ENCODE measurements at places on chromosomes 2 and 18.

DNA sequence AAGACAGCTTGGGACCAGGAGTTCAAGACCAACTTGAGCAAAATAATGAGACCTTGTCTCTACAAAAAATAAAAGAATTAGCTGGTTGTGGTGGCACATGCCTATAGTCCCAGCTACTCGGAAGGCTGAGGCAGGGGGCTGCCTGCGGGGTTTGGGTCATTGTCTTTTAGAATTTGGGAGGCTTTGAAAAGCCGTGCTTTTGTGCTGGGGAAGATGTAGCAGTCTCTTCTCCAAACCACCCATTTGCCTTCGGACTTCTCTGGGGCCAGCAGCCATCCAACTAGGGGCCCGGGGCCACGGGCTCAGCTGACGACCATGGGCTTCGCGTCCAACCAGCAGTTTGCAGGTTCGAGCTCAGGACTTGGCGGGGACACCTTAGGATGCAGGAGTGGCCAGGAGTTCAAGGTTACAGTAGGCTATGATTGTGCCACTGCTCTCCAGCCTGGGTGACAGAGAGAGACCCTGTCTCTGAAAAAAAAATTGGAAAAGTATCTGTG lies 6.3 kb downstream of the PJVK start:
- no peak for DNase-seq

DNA sequence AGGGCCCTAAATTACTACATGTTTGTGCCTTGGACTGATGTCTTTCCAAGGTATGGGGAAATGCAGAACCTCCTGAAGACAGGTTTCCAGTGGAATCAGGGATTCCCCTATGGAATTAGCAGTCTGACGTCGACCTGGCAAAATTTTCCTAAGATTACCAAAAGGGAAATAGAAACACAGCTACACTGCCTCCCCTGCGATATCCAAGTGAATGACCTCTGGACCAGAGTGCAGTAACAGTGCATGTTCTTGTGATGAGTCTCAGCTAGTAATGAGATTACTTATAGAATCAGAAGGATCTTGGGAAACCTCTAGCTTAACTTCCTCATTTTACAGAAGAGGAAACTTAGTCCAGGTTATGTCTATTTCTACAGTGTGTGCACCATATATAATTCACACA lies 21.3 kb upstream of the CHST9 start:
- DNase-seq: no peak

DNA sequence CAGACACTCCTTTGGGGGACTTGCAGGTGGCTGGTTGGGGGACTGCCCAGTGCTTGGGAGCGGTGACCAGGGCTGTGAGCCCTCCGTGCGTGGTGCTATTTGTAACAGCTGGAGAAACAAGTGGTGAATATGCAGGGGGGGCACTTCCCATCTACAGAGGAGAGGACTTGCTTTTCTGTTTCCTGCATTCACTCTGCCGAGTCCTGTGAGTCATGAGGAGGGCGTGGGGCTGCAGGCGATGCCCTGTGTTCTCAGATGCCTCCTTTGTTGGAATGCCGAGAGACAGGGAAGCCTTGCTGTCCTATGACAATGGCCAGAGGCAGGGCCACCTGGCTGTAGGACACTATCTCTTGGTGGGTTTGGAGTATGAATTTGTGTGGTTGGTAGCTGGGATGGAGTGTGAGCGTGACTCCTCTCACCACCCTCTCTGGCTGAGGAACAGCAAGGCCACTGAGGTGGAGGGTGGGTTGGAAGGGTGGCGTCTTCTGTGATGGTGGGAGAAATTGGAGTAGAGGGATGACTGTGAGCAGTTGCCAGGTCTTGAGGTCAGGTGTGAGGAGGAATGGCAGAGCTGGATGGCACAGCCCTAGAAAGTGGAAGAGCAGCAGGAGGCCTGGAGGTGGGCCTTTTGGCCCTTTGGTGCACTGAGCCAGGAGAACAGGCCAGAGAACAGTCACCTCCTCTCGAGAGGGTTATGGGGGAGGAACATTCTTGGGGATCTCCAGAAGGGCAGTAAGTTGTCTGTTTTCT lies 24.3 kb downstream of the FHOD3 start:
- DNase-seq: no peak

DNA sequence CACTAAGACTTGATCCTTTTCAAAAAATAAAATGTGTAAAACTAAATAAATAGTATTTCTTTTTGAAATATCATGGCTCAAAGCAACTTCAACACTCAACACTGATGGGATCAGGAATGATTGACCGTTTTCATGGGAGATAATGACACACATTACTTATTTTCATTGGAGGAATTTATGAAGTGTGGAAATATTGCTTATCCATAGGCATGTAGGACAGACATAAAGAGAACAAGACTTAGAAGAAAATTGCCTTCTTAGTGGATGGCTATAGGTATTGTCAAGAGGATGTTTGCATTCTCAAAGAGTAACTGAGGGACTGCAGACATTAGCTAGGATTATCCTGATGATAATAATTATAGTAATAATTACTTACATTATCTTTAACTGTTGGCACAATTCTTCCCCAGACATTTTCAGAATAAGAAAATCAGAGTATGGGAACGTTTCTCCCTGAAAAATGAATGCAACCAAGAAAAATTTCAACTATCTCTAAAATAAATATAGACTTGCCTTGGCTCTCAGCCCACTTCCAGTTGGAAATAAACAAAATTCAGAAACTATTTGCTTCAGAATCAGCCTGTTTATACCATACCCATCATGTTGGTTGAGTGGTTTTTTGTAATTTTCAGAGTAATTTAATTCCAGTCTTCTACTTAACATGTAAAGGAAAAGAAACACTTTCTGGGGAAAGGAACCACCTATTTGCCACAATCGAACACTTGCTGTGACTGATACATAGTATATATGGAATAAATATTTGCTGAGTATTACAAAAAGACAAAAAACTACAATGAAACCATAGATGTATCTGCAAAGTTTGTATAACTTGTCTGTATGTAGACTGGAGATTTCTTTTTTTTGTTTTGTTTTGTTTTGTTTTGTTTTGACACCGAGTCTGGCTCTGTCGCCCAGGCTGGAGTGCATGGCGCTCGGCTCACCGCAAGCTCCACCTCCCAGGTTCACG lies 165.7 kb downstream of the TMX3 start:
- DNase-seq: no peak

DNA sequence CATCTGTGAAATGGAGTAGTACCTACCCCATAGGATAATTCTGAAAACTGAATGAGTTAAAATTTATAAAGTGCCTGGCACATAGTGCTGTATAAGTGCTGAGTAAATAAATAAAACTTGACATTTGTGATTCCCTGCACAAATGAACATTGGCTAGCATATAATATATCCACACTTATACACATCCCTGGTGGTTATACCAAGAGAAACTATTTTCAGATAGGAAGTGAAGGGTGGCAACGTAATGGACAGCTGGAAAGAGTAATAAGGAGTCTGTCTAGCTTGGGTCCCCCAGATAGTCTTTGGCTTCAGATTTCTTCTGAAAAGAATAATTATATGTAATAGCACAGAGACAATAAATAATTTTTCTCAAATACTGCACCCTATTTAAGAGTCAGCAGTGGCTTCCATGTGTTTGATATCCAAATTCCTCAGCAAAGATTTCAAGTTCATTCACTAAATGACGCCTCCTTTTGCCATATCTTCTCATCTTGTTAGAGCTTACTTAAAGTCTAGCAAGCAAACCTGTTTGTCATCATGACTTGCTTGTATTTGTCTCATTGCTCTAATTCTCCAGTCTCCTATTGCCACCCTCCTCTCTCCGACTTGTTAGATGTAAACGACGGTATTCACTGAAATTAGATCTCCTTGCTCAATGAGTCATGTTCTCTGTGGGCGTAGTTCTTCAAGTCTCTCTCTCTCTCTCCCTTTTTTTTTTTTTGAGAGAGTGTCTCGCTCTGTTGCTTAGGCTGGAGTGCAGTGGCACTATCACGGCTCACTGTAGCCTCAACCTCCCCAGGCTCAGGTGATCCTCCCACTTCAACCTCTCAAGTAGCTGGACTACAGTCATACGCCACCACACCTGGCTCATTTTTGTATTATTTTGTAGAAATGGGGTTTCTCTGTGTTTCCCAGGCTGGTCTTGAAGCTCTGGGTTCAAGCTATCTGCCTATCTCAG lies 8.7 kb upstream of the ADGRF3 start:
- DNase-seq: no peak

GRCh38 chr2:49812730-49813129 lies 658.4 kb upstream of the FSHR start:
- DNase-seq: no peak

DNA sequence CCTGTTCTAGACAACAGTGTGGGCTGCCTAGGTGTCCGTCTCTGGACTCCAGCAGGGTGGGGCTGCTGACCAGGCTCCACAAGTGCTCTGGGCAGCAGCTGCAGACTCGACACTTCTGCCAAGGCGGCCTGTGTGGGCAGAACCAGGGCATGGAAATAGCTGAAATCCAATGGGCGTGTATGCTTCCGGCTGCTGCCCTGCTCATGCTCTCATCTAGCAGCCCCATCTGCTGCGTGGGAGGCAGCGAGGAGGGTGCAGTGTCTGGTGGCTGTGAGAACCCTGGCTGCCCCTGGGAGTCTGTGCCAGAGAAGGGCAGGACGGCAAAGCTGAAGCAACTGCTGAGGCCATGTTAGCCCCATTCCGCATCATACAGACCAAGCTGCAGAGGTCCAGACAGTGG lies 174.9 kb downstream of the SOX11 start:
- no peak for DNase-seq

DNA sequence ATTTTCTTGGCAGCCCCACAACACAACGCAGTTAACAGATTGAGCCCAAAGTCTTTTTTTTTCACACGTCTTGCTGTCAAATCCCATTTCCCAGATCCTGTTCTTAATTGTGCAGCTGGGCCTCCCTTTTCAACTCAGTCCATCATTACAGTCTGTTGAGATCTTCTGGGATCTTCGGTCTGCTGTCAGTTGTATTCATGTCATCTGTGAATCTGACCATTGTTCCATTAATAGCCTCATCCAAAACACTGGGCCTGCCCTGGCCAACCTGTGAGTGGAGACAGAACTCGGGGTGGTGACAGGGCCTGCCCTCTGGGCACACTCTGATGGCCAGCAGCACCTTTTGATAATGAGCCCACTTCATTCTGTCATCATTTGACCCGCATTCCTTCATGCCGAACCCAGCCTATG lies 39.7 kb upstream of the SEMA4C start:
- no peak for DNase-seq

GRCh38 chr18:61954096-61954746 lies 61.4 kb upstream of the RNF152 start:
- no peak for DNase-seq

- no peak for DNase-seq
Observed at GRCh38 chr2:68134120-68134519, 23.6 kb upstream of the PNO1 start.

GRCh38 chr2:15936277-15937104 lies 3.9 kb upstream of the MYCN start:
- DNase-seq: no peak

- DNase-seq: no peak
Observed at GRCh38 chr2:238459081-238459629, 32.4 kb downstream of the ASB1 start.

DNA sequence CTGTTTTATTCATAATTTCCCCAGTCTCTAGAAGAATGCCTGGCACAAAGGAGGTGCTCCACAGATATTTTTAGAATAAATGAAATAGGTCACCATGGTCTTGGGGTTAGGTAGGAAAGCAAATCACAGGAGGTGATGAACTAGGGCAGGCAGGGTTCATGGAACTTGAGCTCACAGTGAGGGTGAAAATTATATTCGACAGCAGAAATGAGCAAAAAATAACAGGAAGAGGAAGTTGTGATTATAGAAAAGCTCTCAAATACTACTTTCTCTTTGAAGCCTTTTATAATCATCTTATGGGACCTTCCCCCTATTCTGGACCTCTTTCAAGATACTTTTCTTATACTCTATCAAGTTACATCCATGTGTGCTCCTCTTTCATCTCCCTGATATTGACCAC lies 4.5 kb upstream of the CREB1 start:
- no peak for DNase-seq

DNA sequence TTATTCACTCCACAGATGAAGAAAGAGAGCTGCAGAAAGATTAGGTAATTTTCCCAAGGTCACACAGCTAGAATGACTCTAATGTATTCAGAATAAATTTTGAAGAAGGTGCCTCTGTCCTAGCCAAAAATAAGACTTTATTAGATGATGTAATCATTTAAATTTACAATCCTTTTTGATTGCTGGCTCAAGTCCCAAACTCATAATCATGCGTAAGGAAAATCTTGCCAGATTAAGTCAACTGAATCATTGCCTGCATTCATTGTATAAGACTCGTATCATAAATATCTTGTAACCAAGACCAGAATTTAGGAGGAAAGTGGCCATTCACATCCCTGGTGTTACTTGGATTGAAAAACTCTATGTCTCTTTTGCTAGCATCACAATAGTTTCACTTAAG lies 53.1 kb upstream of the STK39 start:
- no peak for DNase-seq

- DNase-seq: no peak
Observed at GRCh38 chr2:176097820-176098365, 1.7 kb upstream of the HOXD12 start.

DNA sequence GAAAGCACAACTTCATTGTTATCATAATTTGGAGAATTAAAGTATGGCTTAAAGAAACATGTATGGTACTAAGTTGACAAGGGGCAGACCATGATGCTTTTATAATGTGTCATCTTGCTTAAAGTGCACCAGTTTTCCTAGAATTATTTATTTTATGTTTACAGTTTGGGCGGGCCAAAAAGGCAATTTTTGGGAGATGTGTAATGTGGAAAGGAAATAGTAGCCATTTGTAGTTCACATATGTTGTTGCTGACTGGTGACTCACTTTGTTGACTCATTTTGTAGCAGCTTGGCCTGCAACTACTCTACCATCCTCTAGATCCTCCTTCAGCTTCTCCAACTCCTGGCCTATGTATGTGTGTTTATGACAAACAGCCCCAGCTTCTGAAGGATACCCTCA lies 7.7 kb downstream of the ZSCAN30 start:
- no peak for DNase-seq

GRCh38 chr2:96117701-96118588 lies 1.6 kb upstream of the ADRA2B start:
- no peak for DNase-seq

GRCh38 chr2:88469202-88470114 lies 17.0 kb upstream of the FOXI3 start:
- DNase-seq: no peak
